Fibroblast of lung (primary cell): ENCODE measurements at places on chromosomes 12 and 14. TPM values are rescaled to one million over a fixed set of nuclear protein-coding genes. Genes with fewer than 3 reads are reported as not detected.

GRCh38 chr14:95498622-95499353 lies 17.7 kb downstream of the SYNE3 start:
- no peak for DNase-seq

The SLC38A6 gene
- 39.0 and 39.8 TPM in 2 replicates for polyA plus RNA-seq

GRCh38 chr14:35258420-35258819 lies 33.8 kb upstream of the PSMA6 start:
- no peak for DNase-seq

The DPF3 gene
- polyA plus RNA-seq = 7.6 and 11.1 TPM in 2 replicates

DNA sequence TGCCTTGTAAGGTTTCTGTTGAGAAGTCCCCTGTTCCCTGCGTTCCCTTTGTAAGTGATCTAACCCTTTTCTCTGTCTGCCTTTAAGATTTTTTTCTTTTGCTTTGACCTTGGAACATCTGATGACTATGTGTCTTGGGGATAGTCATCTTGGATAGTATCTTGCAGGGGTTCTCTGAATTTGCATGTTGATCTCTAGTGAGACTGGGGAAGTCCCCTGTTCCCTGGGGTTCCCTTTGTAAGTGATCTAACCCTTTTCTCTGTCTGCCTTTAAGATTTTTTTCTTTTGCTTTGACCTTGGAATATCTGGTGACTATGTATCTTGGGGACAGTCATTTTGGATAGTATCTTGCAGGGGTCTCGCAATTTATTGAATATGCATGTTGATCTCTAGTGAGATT lies 38.2 kb upstream of the TMX1 start:
- DNase-seq = no peak

GRCh38 chr14:79376557-79376956 lies 834.7 kb downstream of the DIO2 start:
- DNase-seq = no peak

The SLC15A4 gene
- polyA plus RNA-seq = 29.1 and 35.8 TPM in 2 replicates
